H9 (cell line): ENCODE measurements at places on chromosomes 5 and 9.

GRCh38 chr5:76219636-76220035 is 136.5 kb downstream of the SV2C start:
- DNase-seq, result no peak

DNA sequence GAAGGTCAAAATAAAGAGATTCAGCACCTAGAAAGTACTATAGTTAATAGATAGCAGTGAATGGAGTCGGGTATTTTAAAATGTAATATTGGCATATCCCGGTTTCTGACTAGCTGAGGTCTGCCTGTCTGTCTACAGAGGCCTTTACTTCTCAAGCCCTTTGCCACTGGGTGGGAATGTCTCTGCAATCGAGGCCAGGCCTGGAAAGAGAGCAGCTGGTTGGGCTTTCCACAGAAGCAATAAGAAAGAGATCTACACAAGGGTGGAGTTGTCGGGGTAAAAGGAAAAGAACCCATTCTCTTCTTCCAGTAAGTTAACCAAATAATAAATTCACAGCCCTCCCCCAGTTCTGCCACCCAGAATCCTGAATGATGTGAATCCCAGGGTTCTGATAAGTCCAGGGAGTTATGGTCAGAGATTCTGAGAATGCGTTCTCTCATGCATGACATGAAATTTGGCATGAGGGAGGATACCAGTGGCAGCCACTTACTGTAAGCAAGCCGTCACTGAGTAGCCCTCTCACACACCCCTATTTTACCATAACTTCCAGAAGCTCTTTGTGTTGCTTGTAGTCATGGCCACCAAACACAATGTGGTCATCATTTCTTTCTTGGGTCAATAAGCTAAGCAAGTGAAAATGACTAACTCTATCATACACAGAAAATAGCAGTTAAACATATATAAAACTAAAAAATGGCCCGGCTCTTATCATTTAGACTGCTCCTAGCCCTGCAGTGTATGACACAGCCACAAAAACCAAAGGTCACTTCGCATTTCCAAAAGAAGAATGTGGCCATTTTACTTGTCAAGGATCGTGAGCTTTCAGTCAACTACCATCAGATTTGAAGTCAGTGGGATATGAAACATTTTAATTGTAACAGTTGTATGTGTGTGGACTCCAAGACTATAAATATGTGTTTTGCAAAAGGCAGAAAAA is 185.0 kb downstream of the GLIS3 start:
- DNase-seq, result no peak

GRCh38 chr9:80664327-80665210 is 1024.8 kb downstream of the TLE1 start:
- DNase-seq, result no peak

GRCh38 chr5:176908675-176909368 is 9.7 kb upstream of the HK3 start:
- no peak for DNase-seq
